ENCODE measurements at places on chromosomes 5 and 9.

DNA sequence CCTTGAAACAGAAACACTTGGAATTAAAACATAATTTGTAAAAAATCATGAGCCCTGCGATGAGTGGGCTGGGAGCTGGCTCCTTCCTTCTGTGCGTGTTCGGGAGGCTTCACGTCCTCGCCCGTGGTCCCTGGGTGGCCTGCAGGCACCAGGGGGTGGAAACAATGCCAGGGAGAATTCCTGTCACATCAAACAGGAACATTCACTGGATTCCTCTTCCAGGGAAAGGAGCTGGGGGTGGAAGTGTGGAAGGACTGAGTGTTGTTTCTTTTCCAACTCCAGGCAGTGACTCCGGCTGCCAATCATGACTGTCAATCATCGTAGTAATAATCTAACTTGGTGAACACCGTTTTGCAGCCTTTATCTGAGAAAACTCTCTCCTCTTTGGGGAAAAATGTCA, 10.3 kb downstream of the TOR1A start:
- no peak for DNase-seq

DNA sequence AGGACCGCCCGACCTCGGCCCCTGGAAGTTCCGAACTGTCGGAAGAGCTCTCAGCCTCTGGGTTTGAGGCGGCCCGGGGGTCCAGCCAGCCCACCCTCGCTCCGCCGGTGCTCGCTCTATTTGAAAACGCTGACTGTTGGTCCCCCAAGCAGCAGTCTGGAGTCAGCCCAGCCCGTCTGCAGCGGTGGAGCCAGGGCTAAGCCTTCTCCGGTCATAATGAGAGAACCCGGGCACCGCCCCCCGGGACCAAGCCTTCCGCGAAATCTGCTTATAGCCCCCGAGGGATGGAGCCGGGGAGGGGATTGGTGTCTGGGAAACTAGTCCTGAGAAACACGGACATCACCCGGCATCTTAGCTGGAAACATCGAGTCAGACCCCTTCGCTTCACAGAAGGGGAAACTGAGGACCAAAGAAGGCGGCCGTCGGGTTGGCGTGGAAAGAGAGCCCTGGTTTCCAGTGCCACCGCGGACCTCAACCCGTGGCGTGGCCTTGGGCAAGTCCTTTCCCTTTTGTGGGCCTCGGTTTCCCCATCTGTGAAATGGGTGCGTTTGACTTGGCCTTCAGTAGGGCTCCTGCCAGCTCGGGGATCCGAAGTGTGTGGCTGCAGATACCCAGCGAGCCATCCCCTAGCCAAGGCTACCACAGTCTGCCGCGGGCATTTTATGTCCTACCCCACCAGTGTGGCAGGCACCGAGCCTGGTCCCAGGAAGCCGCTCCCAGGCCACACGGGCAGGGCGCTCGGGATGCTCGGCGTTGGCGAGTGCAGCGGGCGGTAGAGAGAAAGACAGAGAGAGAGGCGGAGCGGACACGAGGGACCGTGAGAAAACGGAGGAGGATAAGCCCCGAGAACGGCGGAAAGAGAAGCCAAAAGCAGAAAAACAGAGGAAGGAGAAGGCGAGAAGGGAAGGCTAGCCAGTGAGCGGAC, 857 bp downstream of the ADAM19 start:
- DNase-seq: no peak

DNA sequence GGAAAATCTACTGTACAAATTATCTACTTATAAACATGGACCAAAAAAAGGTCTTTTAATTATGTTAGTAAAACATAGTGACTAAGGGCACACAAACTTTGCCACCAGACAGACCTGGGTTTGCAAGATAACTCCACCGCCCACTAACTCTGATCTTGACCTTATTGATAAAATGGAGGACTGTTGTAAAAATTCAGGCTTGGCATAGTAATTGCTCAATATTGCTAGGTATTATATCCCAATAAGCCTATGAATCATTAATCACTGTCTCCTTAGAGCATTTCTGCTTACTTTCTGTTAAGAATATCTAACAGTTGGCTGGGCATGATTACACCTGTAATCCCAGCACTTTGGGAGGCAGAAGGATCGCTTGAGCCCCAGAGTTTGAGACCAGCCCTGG, 3.8 kb downstream of the C9orf40 start:
- no peak for DNase-seq

GRCh38 chr5:75235711-75236110, 967 bp downstream of the ANKRD31 start:
- DNase-seq: no peak

- no peak for DNase-seq
Observed at GRCh38 chr5:91061946-91062562, 321.1 kb downstream of the ARRDC3 start.

- DNase-seq: peak; percentile 1
Observed at GRCh38 chr5:43121913-43122484, 1.3 kb downstream of the ZNF131 start.

DNA sequence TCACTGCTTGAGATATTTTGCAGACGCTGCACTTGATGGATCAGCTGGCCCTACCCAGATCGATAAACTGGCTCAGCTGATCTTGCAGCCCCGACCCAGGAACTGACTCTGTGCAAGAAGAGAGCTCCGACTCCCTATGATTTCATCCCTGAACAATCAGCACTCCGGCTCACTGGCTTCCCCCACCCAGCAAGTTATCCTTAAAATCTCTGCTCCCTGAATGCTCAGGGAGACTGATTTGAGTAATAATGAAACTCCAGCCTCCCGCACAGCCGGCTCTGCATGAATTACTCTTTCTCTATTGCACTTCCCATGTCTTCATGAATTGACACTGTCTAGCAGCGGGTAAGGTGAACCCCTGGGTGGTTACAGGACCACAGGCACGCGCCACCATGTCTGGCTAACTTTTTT, 16.9 kb upstream of the NANS start:
- DNase-seq: no peak

GRCh38 chr9:115615821-115616665, 498.1 kb upstream of the TNC start:
- DNase-seq: no peak

DNA sequence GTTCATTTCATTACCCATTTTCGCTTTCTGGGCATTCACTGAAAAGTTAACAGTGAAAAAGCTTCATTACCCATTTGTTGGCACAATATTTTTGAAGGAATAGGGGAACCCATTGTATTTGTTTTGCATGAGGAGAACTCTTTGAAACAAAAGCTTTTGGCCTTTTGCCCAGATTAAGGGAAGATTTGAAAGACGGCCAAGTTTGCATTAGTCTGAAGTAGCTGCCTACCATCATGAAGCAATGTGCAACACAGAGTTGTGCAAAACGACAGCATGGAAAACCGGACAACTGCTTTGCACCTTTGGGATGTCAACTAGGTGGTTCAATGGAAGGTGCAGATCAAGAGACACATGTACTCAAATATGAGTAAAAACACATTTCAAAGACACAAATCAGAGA, 84.9 kb downstream of the TRPM3 start:
- no peak for DNase-seq

DNA sequence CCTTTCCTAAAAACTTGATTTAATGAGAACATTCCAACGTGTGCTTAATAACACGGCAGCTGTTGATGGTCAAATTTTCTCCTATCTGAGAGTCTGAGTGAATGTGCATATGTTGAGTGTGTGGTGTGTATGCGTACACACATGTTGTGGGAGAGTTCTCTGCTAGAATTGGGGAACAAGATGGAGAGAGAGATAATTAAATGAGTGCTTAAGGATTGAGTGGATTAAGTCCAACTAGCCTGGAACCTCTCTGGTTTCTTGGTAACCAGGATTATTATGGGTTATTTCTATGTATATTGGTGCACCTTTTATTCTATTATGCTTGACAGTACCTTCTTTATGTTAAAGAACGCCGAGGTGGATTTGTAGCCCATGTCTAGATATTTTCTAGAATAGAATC, 36.4 kb upstream of the TNFAIP8 start:
- no peak for DNase-seq

- DNase-seq: no peak
Observed at GRCh38 chr5:181166812-181167733, 19.7 kb downstream of the OR2V2 start.

GRCh38 chr5:56346044-56346710, 113.0 kb upstream of the ANKRD55 start:
- no peak for DNase-seq

- peak; percentile 64 for DNase-seq
Observed at GRCh38 chr9:35882263-35882848, 12.2 kb upstream of the OR13J1 start.

DNA sequence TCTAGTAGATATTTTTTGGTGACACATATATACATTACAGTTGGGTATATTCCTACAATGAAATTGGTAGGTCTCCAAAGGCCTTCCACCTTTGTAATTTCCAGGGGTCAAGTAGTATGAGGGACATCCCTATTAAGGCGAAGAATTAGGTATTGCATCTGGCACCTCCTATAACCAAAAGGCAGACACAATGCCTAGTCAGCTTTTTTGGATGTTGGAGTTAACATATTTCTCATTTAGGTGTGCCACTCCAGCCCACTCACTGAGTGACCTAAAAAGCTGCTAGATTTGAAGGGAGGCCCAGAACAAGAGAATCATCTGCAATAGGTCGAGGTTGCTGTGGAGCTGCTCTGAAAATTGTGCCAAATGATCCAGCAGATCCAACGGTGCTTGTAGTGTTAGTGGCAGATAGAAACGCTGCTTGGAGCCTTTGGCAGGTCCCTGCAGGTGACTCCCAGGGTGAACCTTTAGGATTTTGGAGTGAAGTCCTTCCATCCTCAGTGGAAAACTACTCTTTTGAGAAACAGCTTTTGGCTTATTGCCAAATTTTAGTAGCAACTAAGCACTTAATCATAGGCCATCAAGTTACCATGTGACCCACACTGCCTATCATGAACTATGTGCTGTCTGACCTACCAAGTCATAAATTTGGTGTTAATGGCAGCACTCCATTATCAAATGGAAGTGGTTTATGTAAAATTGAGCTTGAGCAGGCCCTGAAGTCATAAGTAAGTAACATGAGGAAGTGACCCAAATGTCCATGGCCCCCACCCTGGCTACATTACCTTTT, 15.7 kb upstream of the FNIP1 start:
- DNase-seq: no peak

GRCh38 chr9:83019246-83019645, 43.7 kb downstream of the RASEF start:
- DNase-seq: no peak

DNA sequence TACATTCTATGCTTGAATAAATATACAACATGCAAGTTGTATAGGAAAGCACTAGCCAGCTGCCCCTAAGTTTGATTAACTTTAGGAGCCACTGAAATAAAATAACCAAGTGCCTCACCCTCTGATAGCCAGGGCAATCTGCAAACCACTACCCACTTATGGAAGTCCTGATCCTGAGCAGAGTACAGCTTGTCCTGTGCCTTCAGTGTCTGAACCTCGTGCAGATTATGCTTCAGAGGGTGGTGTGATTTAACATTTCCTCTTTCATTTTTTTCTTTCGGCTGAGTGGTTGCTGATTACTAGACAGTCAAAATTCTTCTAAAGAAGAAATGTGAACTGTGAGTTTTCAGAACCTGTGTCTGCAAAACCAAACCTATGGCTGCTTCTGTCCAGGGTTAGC, 327.7 kb downstream of the PIK3R1 start:
- DNase-seq: no peak

DNA sequence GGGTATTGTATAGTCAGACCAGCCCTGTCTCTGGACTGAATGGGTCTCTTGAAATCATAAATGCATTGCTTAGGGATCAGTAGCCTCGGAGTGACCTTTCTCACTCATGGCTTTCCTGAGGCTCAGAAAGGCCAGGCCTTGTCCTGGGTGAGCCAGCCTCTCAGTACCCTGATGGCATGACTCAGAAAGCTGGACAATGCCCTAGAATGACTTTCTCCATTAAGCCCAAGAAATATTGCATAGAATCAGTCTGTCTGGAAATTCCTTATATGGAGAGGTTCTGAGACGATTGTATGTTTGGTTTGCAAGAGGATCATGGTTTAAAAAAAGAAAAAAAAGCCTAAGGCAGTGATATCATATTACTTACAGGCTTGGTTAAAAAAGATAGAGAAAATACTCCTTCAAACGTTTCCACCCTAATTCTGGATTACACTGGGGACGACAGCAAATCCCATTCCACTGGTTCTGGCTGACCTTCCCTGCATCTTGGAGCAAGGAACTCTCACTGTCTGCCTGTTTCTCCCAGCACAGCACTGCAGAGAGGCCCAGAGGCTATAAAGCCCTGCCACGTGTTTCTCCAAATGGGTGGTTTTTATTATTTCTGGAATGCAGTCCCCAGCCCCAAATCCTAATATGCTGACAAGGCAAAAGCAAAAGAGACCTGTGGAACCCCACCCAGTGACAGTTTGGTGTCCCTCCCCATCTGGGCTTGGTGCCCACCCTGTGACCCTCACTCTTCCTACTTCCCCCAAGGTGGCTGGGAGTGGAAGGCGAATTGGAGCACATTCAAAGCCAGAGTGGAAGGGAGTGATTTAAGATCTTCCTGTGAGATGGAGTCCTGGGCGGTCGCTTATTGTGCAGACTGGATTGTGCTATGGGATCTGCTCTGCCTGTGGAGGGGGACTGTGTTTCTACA, 34.4 kb downstream of the MAP1B start:
- no peak for DNase-seq

DNA sequence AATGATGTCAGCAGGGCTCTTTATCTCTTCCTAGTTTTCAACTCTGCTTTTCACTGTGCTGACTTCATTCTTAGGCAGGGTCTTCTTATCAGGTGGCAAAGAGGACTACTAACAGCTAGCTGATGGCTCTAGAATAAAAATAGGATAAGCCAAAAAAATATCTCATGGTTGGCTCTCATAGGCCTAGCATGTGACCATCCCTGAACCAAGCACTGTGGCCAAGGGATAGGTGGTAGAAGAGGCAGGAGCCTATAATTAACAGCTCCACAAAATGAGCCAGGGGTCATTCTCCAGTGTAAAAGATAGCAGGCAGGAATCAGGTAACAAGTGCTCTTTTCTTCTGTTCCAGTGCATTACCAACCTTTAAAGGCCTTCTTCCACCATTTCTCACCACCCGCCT, 21.1 kb downstream of the ANKDD1B start:
- no peak for DNase-seq

GRCh38 chr9:99071313-99072039, 33.4 kb upstream of the TGFBR1 start:
- DNase-seq: no peak

GRCh38 chr5:123875561-123876275, 363.7 kb downstream of the CSNK1G3 start:
- no peak for DNase-seq

DNA sequence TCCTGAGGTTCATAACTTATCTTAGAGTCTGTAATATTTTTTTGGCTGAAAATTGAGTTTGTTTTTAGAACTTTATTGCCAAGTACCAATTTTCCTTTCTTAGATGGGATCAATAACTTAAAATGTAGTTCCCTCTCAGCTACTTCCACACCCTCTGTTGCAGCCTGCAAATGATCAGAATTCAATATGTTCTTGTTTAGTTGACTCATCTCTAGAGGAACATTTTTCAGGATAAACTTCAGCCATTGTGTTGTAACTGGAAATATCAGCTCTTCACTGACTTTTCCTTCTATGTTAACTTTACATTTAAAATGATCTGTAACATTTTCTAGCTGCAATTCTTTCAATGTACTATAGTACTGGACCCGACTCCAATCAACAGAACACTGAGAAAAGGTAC, 115.7 kb downstream of the ESM1 start:
- DNase-seq: no peak

- no peak for DNase-seq
Observed at GRCh38 chr9:89465726-89466308, 32.1 kb downstream of the SEMA4D start.

All from stimulated activated CD8-positive, alpha-beta memory T cell treated with anti-CD3 and anti-CD28 coated beads, Interleukin-4, amount 100 ng/mL, for 24 hours (primary cell).